ENCODE measurements at places on chromosomes 11 and 22.

DNA sequence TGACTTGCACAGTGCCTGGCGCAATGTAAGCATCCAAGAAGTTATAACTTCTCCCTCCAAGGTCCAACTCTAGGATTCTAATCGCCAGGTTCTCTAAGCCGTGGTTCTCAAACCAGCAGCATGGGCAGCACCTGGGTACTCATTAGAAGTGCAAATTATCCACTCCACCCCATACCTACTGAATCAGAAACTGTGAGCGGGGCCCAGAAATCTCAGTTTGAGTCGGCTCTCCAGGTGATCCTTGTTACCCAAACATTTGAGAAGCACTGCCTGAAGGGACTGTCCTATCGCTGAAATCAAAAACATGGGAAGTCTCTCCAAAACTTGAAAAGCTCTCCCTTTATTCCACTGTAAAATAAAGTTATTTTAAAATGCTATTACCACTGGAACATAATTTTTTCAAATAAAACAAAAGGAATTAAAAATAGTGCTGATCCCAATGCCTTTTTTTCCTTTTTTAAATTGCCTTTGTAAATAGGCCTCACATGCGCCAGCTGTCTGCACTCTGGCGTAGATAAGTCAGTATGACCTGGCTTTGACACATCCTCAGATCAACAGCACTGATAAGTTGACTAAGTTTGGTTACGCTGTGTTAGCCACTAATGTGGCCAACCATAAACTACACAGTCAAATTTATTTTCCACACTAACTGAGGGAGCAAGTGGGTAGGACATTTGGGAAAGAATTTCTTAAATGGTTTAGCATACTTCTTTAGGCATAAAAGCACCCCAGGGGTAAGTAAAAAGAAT lies 8.4 kb upstream of the CTR9 start:
- no peak for DNase-seq

DNA sequence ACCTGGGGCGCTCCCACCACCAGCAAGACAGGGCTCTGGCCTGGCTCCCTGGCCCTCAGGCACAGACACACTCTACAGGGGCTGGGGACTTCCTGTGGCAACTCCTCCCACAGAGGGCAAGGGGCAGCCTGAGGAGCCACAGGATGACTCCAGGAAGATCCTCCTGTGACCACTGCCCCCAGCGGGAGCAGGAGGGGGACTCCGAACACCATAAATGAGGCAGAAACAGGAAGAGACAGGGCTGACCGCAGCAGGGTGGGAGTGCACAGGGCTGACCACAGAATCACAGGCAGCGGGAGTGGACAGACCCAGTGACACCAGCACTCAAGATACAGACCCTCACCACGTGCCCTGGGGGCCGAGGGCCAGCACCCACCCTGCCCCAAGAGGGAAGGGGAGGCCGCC lies 10.8 kb downstream of the ARAP1 start:
- DNase-seq, result peak; percentile 30

DNA sequence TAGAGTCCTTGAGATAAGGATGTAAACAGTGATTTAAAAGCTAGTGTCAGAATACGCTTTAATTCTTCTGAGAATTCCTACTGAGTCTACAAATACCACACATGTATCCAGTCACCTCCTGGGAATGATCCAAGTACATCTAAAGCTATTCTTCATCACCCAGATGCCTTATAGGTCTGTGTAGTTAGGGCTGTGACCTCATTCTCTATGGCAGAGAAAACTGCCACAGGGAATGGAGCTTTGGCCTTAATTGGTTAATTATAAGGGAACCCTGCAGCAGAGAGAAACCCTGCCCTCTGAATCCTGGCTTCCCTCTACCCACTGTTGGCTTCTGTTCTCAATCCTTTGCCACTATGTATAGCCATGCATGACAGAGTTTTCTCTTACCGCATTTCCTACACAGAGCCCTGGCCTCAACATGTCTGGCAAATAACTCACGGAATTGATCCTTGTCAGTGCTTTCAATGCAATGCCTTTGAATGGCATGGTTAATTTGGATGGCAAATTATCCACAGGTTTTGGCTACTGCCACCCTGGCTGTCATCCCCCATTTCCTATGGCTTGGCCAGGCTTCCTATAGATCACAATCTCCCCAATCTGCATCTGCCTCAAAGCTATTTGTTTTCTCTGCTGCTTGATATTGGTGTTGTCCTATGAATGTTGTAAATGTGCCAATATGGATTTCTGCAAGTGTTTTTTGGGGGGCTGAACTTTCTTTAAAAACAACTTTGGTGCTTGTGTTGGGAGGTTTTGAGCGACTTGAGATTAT lies 2.9 kb downstream of the DIXDC1 start:
- DNase-seq, result no peak

GRCh38 chr22:22044153-22044552 lies 61.6 kb upstream of the TOP3B start:
- no peak for DNase-seq

DNA sequence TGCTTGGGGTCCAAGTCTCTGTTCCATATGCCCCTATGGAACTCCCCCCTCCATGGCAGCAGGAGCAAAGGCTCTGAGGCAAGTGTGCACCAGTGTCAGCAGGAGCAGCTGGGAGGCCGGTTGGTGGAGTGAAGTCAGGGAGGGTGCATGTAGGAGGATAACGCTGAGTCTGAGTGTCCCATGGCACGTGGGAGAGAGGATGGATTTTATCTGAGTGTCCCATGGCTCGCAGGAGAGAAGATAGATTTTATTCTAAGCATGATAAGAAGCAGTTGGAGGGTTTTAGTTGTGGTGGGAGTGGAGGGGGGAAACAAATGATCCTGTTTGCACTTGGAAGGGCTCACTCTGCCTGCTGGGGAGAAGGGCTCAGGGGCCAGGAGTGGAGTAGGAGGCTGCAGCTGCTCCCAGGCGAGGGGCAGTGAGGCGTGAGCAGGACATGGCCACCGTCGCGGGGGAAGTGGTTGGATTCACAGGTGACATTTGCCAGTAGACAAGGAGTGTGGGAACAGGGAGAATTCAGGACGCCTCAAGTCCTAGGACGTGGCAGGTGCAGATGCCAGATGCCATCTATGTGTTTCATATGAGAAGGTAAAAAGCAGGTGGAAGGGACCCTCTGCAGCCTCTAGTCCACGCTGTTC lies 33.6 kb upstream of the PARVG start:
- DNase-seq, result no peak

- DNase-seq, result no peak
These were observed 155.2 kb downstream of the MAML2 start for GRCh38 chr11:96187822-96188221.

- DNase-seq, result no peak
These were observed 30.2 kb downstream of the CSTPP1 start for GRCh38 chr11:46966773-46967172.

- no peak for DNase-seq
These were observed 29.0 kb downstream of the TRMU start for GRCh38 chr22:46364341-46365165.

GRCh38 chr11:103537904-103538502 lies 428.8 kb downstream of the DYNC2H1 start:
- no peak for DNase-seq

DNA sequence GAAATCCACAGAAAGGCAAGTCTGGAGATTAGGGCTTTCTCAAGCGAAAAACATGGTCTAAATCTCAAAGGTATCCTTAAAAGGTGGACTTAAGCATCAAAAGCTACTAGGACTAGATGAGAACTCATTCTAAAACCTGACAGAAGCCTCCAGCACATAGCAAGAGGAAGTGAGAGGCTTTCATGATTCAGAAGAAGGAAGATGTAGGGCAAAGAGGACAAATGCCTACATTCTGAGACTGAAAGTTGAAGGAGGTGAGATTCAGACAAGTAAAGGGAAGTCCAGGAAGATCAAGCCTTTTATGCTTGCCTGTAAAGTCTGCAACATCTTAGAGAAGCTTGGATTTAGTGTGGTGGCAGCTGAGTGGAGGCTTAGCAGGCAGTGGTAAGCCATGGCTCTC lies 98.9 kb downstream of the PGR start:
- no peak for DNase-seq

- DNase-seq, result no peak
These were observed 87.0 kb downstream of the CSNK2A3 start for GRCh38 chr11:11265994-11266606.

DNA sequence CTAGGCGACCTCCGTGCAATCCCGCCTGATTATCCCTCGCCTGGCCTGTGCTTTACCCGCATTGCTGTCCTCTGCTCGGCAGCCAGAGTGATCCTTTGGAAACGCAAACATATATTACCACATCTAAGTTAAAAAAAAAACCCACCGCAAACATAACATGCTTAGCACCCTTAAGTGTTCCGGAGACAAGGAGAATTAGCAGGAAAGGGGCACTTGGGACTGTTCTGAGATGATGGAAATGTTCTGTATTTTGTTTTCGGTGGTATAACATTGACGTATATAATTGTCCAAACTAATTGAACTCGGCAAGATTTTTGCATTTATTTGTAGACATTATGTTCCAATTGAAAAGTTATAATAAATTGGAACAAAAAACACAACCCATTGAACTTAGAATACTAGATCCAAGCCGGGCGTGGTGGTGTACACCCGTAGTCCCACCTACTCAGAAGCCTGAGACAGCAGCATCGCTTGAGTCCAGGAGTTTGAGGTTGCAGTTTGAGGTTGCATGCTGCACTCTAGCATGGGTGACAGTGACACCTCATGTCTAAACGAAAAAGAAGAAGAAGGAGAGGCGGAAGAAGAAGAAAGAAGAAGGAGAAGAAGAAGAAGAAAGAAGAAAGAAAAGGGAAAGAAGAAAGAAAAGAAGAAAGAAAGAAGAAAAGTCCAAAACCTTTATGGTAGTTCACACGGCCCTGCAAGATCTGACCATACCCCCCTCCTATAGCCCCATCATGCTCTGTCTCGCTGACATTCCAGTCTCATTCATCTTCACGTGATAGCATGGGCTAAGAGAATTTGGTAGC lies 604 bp upstream of the POLR3H start:
- DNase-seq, result no peak

DNA sequence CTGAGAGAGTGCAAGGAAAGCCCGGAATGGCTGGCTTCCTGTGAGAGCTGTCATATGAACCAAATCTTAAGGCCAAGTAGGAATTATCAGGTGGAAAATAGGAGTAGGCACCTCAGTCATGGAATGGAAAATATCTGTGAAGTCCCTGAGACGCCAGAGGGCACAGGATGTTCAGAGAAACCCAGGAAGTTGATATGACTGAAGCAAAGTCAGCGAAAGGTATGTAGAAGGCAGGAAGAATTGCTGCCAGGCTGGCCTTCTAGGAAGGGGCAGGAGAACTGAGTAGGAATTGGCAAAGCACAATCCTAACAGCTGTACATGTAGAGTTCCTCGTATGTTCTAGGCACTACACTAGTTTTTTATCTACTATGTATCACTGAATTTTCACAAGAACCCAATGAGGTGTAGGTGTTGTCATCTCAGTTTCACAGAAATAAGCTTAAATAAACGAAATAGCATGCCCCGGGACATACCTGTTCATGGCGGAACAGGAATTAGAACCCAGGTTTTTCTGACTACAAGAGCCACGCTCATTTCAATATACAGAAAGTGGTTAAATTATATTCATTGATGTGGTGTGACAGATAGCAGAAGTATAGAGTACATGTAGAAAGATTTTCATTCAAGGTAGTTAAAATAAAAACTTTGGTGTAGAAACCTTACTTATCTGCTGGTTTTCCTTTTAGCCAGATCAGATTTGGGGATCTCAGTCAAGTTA lies 17.0 kb downstream of the HMGXB4 start:
- no peak for DNase-seq

- no peak for DNase-seq
These were observed 12.4 kb upstream of the ACR start for GRCh38 chr22:50725597-50725996.

DNA sequence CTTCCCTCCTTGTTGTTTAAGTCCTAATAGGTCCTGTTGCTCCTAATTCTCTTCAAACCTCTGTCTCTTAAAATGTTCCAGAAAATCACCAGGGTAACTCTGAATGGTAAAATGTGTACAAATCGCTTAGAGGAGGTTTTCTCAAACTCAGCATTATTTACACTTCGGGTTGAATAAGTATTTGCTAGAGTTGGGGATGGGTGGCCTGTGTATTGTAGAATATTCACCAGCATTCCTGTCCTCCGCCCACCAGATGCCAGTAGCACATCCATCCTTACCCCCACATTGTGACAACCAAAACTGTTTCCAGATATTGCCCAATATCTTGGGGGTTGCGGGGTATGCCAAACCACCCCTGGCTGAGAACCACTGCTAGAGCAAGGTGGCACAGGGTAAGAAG lies 64.4 kb upstream of the DDI1 start:
- DNase-seq, result no peak

- no peak for DNase-seq
These were observed 45.2 kb downstream of the CHST1 start for GRCh38 chr11:45620243-45620642.

DNA sequence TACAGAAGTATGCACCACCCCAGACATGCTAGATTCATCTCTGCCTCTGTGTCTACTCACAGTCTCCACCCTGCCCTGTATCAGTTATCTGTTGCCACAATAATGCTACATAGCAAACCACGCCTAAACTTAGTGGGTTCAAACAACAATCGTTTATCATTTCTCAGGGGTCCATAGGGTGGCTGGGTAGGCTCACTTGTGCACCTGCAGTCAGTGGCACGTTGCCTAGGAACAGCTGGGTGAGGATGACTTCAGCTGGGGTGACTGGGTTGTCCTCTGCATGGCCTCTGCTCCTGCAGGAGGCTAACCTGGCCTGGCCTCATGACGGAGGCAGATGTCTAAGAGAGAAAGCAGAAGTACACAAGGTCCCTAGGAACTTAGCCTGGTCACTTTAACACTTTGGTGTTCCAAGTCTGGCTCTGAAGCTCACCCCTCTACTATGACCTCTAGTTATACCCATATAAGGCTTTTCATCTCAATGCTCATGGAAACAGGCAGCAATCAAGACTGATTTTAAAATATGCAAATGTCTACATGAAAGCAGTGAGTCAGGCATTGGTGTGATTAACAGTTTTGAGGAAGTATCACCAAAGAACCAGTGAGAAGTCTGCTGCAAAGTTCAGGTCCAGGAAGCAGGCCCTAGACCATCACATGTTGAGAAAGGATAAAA lies 10.7 kb downstream of the OLFML1 start:
- no peak for DNase-seq

DNA sequence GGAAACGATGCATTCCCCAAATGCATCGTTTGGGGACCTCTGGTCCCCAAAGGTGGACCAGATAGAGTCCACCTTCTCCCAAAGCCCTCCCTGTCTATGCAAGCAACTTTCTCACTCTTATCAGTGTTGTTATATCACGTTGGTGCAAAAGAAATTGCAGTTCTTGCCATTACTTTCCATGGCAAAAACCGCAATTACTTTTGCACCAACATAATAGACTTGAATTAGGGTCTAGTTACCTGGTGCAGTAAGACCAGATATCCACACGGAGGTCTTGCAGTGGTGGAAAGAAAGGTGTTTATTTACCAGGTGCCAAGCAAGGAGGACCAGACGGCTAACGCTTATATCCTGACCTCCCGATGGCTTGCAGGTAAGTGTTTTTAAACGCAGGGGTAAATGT lies 129.0 kb downstream of the MIAT start:
- no peak for DNase-seq

DNA sequence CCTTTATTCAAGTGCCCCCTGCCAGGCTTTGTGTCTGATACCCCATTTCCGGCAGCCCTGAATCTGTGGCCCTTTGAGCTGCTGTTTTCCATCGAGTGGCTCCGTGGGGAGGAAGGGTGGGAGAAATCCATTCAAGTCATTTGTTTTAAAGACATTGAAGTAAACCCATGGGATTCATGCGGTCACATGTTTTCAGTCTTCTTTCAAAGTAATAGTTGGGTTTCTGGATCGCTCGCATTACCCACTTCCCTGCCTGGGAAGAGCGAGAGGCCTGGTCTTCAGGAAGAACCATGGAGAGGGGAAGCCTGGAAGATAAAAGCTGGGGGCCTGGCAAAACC lies 14.4 kb downstream of the DAGLA start:
- no peak for DNase-seq

Data from occipital lobe (tissue), 3 donors.